ENCODE measurements at places on chromosomes 2 and 18.

DNA sequence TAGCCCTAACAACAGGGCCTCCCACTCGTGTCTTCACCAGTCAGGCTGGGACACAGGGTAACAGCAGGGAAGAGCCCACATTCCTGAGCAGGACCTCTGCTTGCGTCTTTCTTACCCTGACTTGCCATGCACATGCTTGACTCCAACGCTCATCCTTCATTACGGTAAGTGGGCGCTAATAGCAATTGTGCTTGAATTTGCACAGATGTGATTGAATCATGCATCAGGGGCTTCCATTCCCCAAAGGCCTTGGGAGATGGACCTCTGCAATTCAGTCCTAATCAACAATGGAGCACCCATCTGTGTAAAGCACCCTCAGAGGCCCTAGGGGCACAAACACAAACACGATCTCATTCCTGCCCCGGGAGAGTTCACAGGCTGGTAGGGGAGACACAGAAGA, 13.5 kb downstream of the TEX51 start:
- DNase-seq: no peak

- DNase-seq: no peak
Measured at GRCh38 chr2:66693076-66693965, 258.4 kb downstream of the MEIS1 start.

DNA sequence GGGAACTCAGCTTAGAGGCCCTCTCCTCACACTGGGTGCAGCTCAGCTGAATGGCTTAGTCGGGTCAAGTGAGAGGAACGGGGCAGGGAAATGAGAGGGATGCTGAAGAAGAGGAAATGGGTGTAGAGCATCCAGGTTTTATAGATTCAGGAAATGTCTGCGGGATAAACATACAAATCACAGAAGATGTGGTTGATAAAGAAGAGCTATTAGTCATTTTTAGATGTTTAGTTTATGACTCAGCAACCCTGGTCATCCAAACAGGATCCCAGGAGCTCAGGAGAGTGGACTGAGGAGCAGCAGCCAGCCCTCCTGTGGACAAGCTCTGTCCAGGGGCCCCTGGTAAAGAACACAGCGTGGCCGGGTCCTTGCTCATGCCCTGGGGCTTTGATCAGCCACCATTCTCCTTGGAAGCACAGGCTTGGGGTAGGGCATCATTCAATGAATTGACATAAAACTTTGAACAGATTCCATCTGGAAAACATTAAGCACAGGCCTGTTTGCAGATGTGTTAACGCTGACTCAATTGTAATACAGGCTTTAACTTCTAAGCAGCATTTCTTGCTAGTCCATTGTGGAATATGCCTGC, 83.0 kb downstream of the NPAS2 start:
- peak; percentile 99 for DNase-seq

GRCh38 chr18:34342960-34343359, 118.2 kb upstream of the NOL4 start:
- DNase-seq: no peak

DNA sequence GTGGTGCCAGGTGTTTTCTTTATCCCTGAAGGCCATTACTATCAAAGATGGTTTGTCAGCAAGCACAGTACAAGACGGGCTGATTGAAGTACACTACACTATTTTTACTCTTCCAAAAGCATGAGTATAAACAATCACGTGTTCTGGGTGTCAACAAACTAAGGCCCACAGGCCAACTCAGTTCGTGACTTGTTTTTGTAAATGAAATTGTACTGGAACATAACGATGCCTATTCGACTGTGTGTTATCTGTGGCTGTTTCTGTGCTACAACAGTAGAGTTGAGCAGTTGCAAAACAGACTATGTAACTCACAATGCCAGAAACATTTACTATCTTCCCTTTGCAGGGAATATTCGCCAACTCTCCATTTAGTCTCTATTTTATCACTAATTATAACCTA, 12.3 kb downstream of the MRPS5 start:
- DNase-seq: no peak

DNA sequence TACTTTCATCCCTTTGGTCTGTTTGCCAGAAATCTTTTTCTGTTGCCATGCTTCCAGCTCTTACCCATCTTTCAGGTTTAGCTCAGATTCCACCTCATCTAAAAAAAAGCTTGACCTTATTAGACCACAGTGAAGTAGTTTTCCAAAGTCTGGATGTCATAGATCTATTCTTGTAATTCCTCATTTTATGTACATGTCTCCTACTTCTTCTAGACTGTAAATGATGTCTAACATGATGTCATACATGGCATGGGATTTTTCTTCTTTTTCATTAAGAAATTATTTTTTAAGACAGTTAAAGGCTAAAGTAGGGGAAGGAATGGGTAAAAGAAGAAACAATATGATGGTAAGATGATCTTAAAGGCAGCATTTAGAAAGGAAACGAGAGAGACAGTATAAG, 11.3 kb downstream of the GLS start:
- DNase-seq: no peak

Data from EL (cell line).